Astrocyte (in vitro differentiated cells and primary cell): ENCODE measurements at places on chromosomes 7 and 10.

DNA sequence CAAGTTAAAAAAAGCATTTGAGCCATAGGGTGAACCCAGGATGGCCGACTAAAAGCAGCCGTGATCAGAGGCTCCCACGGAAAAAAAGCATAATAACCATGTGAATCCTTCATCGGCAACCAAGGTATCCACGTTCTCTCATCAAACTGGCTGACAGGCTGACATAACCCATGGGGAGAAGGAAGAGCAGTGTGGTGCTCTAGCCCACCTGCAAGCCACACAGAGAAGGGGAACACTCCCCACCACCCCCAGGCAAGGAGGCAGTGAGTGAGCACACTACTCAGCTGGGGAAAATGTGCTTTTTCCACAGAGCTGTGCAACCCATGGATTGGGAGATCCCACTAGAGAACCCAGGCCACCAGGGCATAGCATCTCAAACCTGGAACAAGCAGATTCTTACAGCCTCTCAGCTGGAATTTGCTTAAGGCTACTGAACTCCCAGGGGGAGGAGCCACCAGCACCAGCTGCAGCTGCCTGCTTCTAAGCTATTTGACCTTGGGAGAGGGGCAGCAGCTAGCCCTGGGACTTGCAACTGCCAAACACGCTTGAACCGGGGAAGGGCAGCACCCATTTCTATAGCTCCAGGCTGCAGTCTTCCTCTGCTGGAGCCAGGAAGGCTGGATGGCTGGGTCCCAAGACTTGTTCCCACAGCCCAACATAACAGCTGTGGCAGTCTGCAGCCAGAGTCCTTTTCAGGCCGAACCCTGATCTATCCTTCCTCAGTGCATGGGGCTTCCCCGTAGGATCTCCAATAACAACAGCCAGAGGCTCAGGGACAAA lies 178.2 kb upstream of the NRG3 start:
- no peak for DNase-seq

GRCh38 chr10:95873139-95873538 lies 34.6 kb upstream of the CC2D2B start:
- DNase-seq = no peak

DNA sequence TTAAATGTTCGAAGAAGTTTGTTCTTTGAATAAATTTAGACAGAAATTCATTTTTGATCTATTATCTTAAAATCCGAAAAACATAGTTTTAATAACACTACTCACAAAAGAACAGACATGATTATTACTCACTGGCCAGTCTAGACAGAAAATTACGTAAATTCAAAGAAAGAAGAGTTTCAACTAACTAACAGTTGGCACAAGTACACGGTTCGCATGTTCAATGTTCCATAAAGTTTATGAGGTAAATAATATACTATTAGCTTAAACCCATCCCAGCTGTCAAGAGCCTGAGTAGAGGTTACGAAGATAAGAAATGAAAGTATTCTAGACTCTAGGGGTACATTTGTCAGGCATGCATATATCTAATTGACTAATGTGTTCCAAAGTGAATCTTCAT lies 151.8 kb upstream of the ASAH2 start:
- no peak for DNase-seq

- no peak for DNase-seq
Observed at GRCh38 chr7:41481353-41481752, 221.5 kb downstream of the INHBA start.

DNA sequence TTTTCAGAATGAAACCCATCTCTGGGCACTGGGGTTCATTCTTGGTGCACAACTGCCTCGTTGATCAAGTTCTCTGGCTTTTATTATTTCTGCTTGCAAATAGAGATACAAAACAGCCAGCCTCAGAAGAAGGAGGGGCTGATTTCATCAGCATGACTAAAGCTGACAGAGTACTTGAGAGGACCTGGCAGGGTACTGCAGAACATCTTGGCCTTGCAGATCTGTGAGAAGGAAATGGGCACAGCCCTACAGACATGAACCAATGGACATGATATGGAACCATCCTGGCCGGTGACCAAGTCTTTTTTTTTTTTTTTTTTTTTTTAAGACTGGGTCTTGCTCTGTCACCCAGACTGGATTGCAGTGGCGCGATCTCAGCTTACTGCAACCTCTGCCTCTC lies 240.6 kb downstream of the VTI1A start:
- DNase-seq = peak; percentile 18

DNA sequence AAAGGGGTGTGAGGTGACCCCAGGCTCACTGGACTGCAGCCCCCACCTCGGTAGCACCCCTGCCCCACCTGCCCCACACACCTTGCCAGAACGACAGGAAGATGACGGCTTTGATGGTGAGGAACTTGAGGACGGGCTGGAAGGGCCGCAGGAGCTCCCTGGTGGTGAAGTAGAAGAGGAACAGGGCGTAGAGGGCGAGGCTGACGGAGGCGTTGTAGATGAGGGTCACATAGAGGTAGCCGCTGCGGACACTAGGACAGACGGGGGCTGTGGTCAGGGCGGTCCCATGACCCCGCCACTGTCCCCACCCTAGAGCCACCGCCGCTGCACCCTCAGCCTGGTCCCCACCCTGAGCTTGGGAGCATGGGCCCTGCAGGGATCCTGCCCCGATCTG lies 7.6 kb downstream of the TMEM184A start:
- no peak for DNase-seq

DNA sequence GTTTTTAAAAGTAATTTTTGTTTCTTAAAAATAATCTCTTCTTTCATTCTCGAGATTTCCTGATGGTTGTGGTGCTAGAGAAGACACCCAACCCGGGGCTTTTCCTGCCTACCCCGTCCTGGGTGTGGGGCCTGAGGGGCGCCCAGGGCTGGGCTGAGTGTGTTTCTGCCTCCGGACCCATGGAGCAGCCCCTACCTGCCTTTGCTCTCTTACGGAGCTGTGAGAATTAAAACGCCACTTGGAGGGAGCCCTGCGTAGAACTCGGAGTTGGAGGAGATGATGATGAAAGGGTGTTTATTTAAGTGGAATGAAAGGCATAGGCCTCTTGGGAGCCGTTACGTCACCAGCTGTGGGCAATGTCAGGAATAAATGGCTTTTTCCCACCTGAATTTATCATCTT lies 261.8 kb upstream of the SHH start:
- no peak for DNase-seq

DNA sequence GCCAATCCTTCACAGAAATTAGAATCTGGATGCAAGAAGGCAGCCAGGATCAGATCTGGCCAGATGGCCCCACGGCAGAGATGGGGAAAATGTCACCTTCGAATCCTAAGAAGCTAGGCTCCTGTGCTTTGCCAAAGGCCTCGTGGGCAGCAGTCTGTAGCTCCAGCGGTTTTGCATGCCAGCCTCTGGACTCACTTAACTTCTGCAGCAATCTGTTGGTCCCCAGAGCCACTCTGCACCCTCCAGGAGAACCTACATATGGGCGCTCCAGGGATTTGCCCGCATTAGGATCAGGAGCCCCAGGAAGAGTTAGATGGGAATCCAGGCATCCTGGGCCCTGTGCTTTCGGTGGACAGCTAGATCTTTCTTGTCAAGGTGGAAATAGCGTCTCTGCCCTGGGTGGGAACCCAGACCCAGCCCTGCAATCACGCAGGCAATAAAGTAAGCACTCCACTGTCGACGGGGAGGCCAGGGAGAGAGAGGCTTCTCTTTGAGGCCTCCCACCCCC lies 10.1 kb upstream of the HOXA13 start:
- DNase-seq = no peak

DNA sequence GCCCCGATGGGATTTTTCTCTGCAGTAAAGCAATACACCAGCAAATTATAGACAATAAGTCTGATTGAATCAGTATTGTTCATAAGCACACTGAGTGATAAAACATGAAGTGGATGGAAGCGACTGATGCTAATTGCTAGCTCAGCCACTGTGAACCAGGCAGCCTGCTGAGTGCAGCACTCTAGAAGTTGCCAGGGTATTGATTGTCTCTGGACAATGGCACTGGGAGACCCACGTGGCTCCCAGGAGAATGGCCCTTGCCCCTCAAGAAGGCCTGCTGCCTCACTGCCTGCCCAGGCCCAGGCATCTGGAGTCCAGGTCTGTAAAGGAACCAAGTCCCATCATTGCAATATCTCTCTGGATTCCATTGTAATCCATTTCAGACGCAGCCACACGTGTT lies 80.4 kb upstream of the TCERG1L start:
- DNase-seq = no peak

GRCh38 chr10:89540420-89540949 lies 5.1 kb upstream of the SLC16A12 start:
- peak; percentile 75 for DNase-seq

GRCh38 chr10:96746503-96746902 lies 26.2 kb upstream of the PIK3AP1 start:
- no peak for DNase-seq

GRCh38 chr7:93569189-93569588 lies 5.3 kb downstream of the CALCR start:
- DNase-seq = no peak

DNA sequence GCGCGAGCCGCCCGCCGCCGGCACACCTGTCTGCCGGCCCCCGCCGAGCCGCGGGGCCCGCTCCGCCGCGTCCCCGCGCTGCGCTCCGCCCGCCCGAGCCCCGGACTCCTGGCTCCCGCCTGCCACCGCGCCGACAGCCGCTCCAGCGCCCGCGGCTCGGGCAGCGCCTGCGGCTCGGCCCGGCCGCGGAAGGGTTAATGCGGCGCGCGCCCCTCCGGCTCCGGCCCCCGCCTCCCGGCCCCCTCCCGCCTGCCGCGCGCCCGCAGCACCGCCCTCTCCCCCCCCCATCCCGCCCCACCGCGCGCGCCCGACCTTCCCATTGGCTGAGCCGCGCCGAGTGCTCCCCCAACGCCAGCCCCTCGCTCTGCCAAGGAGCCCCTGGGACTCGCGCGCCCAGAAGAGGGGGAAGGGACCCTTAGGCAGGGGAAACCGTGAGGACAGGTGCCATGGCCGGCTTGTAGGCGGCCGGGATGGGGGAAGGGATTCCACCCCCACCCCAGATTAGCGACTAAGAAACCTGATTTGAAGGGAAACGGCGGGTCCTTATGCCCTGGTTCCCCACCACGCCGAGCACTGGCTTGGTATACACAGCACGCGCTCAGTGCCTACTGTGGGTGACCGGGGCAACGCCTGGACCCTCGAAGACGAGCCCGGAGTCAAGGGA lies at the start of gene KCNH2:
TSS of gene KCNH2 (minus strand) at position 196 of the 664 bp plus-strand sequence. CDS start 408 bp downstream, outside the sequence.
- DNase-seq = no peak

DNA sequence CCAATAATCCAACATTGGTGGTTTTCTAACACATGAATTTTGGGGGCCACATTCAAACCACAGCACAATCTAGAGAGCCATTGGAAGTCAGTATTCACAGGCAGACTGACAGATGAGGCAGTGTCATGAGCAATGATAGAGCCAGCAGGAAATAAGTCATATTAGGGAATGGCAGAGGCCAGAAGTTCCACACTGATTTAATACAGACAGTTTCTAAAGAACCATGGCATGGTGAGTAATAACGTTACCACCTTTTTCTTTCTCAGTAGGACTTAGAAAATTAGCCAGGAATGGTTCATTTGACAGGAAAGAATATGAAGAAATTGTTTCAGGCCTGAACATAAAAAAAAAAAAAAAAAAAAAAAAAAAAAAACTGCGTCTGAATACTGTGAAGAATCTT lies 210.3 kb downstream of the GPAM start:
- DNase-seq = no peak

DNA sequence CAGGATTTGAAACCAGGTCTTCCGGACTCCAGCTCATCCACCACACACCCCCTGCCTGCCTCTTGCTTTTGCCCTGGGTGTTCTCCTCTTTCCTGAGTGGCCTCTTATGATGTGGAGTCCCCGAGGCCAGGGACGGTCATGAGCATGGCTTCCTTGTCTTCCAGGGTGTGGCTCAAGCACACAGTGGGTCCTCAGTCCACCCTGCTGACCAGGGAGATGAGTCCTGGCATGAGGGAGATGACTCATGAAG lies 32.8 kb downstream of the DNAJB12 start:
- DNase-seq = no peak

- peak; percentile 20 for DNase-seq
Observed at GRCh38 chr7:110940756-110941155, 150.2 kb upstream of the LRRN3 start.
